ENCODE measurements at places on chromosomes 3 and 15.

- DNase-seq: no peak
These were observed 42.8 kb upstream of the ADAMTSL3 start for GRCh38 chr15:83610901-83611685.

- no peak for DNase-seq
These were observed 86.1 kb upstream of the SPATA12 start for GRCh38 chr3:56974247-56974930.

GRCh38 chr3:159080821-159081220, 279.0 kb downstream of the MFSD1 start:
- no peak for DNase-seq

DNA sequence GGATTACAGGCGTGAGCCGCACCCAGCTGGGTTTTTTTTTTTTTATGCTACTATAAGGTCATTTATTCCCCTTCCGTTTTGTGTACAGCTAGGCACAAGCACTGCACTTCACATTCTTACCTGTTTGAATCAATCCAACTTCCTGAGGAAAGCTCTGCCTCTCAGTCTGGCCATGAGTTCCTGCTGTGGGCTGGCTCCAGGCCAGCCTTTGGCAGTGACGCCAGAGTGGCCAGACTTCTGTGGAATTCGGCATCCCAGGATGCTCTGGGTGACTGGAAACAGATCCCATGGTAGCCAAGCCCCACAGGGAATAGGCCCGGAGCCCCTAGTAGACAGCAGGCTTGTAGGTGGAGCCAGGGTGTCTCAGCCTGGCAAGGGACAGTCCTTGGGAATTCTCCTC, 21.5 kb upstream of the TIMP4 start:
- no peak for DNase-seq

GRCh38 chr15:40463279-40463678, 7.5 kb upstream of the CHST14 start:
- no peak for DNase-seq

DNA sequence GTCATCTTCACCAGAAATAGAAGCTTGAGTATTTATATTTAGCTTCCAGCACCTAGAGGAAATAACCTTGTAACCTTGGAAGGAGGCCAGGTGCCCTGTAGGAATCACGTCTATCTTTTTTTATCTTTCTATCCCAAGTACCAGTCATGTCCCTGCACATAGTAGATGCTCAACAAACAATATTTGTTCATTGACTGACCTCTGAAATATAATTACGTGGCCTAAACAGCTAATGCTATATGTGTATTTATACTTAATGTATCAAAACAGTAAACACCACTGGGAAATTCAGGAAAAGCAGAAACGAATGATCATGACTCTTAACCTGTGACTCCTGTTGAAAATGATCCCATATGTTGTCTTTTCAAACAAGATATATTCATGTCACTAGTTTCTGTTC, 97.9 kb upstream of the ADAMTSL3 start:
- DNase-seq: no peak

DNA sequence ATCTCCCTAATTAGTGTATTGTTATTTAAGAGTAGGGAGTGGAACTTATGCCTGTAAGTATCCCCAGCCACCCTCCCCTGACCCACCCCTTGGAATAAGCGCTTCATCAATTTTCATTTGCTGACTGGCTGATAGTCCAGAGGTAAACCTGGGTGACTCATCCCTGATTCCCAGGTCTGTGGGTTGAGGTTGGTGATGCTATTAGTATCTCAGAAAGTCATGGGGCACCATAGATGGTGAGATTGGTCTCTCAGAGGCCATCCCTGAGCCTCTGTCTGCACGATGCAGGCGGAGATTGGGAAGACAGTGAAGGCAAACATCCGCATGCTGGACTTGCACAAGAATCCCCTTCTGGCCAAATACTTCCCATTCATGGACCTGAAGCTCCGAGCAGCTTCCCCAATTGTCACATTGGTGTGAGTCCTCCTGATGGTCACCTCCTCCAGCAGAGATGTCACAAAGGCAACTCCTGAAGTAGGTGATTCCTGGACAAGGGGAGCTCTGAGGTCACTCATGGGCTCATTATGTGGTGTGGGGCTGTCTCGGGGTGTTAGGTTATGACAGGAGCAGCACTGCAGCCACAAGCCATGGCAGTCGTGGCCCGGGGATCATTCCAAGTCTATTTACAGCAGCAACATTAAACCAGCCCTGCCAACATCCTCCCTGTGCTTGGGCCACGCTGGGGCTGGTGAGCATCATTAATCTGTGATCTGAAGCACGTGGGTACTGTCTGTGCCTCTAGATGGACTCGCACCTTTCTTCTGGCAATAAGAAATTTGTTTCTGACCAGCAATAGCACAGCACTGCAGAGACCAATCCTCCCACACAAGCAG, 6.8 kb upstream of the TXNRD3 start:
- DNase-seq: no peak

- DNase-seq: no peak
These were observed 302.5 kb upstream of the AZI2 start for GRCh38 chr3:28651159-28651558.

DNA sequence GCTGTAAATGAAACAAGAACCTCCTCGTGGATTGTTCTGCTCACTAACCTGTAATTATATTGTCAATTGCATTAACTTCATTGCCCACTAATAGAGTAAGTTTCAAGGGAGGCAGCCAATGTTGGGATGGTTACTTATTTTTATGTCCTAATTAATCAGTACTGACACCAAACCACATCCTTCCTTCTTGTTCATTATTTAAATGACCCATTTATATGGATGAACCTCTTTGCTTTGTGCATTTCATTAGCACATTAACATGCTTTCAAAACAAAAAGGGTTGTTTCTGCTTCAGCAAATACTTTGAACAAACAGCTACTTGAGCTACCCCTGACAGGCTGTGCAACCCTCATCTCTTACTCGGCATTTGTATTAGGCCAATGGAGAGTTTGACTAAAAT, 374.2 kb downstream of the MECOM start:
- no peak for DNase-seq

GRCh38 chr3:158728851-158729250, 3.4 kb downstream of the RARRES1 start:
- no peak for DNase-seq

DNA sequence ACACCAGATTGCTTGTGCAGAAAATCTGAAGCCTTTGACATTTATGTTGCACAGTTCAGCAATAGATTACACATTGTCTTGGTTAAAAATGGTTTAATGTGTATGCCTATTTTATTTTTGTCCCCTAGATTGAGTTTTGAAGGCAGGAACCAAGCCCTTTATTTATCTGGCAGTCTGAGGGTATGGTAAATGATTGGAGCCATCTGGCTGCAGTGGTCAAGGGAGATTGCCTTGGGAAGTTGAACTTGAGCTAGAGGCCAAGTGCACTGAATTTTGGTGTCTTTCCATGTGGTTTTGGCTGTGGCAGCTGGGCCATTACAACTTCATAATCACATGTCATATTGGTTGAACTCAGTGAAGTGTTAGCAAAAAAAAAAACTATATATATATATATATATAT, 248.7 kb upstream of the C2CD4B start:
- DNase-seq: no peak

- DNase-seq: no peak
These were observed 562.9 kb upstream of the KCNMB2 start for GRCh38 chr3:177973241-177973840.

GRCh38 chr3:109926376-109926775, 589.0 kb upstream of the DPPA4 start:
- DNase-seq: no peak

GRCh38 chr3:111943533-111943932, 35.3 kb upstream of the ABHD10 start:
- DNase-seq: no peak

- DNase-seq: no peak
These were observed 37.3 kb downstream of the FSD2 start for GRCh38 chr15:82768414-82769054.

DNA sequence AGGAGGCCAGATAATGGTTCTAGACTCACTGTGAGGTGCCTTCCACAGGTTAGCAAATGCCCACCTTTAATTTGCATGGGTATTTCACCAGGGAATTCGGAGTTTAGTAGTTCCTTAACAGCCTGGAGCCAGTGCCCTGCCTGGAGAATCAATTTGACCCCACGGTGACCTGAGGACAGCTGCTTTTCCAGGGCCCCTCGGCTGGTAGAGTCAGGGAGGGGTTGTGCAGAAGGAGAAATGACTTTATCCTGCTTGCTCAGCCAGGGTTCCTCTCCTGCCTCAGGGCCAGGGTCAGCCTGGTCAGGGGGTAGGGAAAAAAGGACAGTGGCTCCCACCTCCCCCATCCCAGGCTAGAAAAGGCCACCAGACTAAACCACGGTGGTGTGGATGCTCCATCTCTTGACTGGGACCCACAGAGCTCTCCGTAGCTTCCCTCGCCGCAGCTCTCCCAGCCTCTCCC, 12.0 kb downstream of the DLL4 start:
- no peak for DNase-seq

GRCh38 chr3:99472385-99472784, 166.0 kb upstream of the COL8A1 start:
- no peak for DNase-seq

GRCh38 chr3:122415104-122415744, 638 bp downstream of the WDR5B start:
- no peak for DNase-seq

DNA sequence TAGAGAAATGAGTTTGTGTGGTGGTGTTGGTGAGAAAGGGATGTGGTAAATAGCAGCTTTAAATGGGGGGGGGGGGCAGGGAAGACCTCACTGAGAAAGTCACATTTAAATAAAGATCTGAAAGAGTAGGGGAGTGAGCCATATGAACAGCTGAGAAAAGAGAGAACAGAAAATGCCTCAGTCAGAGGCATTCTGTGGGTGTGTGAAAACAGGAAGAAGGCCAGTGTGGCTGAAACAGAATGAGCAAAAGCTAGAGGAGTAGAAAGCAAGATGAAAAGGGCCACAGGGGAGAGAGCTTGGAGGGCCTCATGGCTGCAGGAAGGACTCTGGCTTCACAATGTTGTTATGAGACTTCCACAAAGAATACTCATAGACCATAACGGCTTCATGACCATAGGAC, 783.3 kb downstream of the ZPLD1 start:
- no peak for DNase-seq

DNA sequence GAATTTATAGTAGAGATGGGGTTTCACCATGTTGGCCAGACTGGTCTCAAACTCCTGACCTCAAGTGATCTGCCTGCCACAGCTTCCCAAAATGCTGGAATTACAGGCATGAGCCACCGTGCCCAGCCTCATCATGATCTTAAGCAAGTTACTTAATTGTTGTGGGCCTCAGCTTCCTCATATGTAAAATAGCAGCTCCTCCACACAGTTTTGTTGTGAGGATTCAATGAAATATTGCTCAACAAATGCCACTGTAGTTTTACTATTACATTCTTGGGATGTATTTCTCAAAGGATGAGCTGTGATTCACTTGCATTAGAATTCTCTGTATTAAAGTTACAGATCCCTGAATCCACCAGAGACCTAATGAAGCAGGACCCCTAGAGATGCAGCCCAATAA, 168.8 kb downstream of the ADAMTS9 start:
- DNase-seq: no peak

DNA sequence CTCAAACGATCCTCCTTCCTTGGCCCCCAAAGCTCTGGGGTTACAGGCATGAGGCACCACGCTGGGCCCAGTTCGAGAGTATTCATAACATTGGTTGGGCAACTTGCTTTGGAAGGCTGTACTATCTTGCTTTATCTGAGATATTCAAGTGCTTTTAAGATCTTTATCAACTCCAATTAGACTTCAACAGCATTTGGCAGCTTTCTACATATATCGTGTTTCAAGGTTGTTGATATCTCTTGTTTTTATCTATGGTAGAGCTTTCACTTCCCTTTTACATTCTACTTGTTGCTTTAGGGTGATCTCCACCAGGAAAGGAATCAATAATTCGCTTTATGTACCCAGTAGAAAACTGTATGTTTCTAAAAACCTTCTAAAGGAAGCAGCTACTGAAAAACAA, 395.3 kb downstream of the IL5RA start:
- no peak for DNase-seq

GRCh38 chr3:191336833-191337232, 6.5 kb upstream of the UTS2B start:
- no peak for DNase-seq

DNA sequence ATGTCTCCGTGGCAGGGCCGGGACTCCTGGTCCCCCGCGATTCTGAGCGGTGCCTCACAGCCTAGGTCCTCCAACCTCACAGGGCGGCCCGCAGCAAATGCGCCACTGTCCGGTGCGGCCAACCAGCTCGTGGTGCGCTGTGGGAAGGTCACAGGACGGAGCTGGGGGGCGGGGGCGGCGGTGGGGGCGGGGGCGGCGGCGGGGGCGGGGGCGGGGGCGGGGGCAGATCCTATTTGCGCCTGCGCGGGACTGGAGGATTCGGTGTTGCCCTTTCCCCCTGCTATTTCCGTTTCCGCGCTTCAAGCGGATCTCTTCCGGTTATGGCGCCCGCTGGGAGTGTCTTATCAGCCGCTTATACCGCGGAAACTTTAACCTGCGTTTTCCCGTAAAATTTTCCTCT, 106.7 kb upstream of the SNRPN start:
- no peak for DNase-seq

DNA sequence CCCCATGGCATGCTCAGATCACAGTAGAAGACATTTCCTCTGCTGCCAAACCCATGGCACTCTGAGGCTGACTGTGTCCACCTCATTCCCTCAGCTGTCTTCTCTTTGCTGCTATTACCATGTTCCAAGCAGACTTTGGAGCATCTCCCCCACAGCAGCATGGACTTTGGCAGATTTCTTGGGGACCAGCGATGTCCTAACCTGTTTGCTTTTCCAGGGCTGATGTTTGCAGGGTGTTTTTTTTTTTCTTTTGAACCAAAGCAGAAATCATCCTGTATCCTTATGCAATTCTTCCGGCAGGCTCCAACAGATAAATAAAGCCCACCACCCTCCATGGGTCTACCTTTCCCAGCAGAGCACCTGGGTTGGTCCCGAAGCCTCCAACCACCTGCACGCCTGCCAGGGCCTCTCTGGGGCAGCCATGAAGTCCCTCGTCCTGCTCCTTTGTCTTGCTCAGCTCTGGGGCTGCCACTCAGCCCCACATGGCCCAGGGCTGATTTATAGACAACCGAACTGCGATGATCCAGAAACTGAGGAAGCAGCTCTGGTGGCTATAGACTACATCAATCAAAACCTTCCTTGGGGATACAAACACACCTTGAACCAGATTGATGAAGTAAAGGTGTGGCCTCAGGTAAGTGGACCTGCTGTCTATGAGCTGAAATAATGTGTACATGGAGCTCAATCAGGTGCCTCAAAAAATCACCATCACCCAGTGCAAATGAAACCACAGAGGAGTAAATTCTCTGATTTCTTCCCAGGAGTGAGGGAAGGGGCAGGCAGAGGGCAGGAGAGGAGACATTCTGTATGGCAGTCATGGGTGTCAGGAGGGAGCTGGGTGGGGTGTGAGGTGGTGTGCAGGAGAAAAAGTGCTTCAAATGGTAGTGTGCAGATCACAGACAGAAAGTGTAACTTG, at the start of gene AHSG:
Gene AHSG, plus strand, starts transcription at position 340 of the 916 bp plus-strand sequence. Its CDS starts 82 bp downstream, at position 422.
- DNase-seq: no peak
